ENCODE measurements at places on chromosomes 1 and 21.
A peak's percentile ranks its signal among the peaks of the same experiment; 100 is the strongest.

DNA sequence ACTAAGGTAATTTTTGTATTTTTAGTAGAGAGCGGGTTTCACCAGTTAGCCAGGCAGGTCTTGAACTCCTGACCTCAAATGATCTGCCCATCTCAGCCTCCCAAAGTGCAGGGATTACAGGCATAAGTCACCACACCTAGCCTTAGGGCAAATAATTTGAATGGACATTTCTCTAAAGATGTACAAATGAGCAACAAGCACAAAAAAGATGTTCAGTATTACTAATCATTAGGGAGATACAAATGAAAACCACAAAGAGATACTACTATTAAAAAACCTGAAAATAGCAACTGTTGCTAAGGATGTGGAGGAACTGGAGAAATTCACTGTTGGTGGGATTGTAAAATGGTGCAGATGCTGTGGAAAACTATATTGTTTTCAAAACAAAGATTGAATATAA is 79.1 kb downstream of the GABPA start:
- no peak for DNase-seq

GRCh38 chr1:47333578-47333921 is at the start of gene CMPK1:
CMPK1 (plus strand) TSS chr1:47333790; CDS start chr1:47333946, 156 bp downstream.
- DNase-seq, result peak; percentile 51

DNA sequence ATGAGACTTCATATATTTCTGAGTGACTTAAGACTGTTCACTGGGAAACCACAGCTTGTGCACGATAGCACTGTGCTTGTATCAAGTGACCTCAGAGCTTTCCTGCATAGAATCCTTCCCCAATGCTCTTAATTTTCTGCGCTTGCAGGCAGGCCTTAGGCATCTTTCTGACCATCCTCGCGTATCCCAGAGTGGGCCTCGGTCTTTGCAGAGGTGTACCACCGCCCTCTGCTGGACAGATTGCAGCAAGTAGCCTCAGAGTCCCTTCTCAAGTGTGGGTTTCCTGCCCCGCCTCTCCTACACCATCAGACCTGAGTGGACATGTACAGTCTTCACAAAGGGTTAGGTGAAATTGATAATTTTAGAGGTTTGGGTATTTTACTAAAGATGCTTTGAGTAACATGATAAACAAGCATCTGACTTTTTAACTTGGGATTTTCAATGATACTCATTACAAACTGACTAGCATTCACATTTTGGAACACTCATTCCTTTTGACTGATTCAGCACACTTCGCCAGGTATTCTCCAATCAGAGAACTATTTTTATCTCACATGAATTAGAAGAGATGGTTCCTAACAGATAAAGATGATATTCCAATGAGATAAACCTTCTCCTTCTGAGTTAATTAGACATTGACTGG is 246.5 kb upstream of the USP25 start:
- peak; percentile 64 for DNase-seq

DNA sequence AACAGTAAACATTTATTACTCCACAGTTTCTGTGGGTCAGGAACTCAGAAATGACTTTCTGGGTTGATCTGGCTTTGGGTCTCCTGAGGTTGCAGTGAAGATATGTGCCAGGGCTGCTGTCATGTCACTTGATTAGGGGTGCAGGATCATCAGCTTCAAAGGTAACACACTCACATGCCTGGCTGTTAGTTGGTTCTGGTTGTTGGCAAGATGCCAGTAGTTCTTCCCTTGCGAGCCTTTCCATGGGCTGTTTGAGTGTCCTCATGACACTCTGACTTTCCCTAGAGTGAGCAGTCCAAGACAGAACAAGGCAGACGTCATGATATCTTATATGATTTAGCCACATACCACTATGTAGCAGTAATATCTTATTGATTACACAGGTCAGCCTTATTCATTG is 1.8 kb downstream of the SWT1 start:
- no peak for DNase-seq

- DNase-seq, result peak; percentile 11
Measured at GRCh38 chr1:20640183-20640597, 6.9 kb downstream of the PINK1 start.

DNA sequence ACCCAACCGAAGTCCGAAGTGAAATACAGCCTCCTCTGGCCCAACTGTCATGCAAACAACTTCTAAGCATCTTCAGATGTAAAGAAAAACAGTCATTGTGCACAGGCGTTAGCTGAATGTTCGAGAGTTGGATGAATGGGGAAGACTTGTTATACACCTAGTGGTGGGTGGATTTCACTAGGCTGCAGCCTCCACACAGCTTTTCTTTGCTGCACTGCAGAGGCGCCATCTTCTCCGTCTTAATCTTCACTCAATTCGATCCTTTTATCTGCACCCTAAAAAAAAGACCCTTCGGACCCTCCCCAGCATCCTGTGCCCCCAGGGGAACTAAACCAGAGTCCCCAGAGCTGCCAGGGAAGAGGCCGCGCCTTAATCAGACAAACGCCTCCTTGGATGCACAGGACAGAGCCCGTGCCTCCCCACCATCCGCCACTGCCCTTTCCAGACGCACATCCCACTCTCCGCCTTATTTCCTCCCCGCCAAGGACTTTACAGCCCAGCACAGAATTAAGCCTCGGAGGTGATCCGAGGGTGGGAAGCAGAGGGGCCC is 1.4 kb downstream of the APP start:
- peak; percentile 57 for DNase-seq

GRCh38 chr1:68409426-68409825 is 40.3 kb downstream of the RPE65 start:
- DNase-seq, result no peak

GRCh38 chr1:61233121-61233660 is 150.8 kb downstream of the NFIA start:
- no peak for DNase-seq

GRCh38 chr1:48114596-48115382 is 107.7 kb upstream of the SLC5A9 start:
- DNase-seq, result no peak

DNA sequence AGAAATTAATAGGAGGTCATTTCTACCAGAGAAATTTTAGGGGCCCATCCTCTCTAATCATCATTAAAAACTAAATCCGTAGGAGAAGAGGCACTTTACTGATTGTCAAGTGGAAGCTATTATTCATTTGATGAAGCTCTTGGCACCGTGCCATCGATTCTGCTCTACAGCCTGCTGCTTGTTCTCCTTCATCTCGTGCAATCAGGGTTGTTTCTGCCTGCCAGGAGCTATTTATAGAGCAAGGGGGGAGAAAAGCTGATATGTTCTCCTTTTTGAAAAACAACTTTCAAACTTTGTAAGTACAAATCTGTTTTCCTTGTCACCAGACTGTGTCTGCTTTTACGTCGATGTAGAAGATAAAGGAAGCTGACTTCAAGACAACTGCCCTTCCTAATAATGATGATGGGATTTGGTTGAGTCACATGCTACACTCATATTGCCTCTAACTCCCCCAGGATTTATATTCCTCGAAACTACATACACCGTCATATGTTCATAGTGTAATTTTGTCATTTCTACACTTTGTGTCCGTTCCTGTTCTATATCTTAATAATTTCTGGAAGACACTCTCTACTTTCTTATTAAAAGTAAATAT is 169.6 kb upstream of the LHX8 start:
- no peak for DNase-seq

DNA sequence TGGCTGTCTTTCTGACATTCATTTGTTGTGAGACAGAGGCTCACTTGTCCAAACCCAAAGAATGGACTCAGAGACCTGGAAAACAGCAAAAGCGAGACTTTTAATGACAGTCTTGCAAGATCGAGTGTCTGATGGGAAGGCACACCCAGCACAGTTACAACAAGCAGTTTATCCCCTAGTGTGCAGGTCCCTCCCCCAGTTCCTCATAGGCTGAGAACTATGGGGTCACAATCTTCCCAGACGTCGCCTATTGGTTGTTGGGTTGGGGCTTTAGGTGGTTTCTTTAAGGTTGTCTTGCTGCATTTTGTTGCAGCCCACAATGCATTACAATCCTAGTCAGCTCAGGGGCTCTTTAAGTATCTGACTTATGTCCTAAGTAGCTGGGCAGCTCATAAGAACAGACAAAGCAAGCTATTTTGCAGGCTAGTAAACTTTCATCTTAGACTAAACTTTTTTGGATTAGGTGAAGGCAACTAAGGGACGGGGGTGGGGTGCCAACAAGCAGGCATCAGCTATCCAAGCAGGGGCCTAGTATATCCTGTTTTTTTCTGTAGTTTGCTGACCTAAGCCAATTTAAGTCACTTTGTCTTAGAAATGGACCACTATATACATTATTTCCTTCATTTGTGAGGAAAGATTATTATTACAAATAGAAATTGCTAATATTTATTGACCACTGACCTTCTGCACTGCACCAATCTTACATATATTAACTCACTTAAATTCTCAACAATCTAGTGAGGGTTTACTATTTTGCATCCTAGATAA is 151.8 kb downstream of the SETD4 start:
- no peak for DNase-seq

- DNase-seq, result no peak
Measured at GRCh38 chr1:66705110-66705509, 47.1 kb upstream of the DYNLT5 start.

GRCh38 chr1:94908190-94908589 is 18.7 kb downstream of the CNN3 start:
- DNase-seq, result no peak

DNA sequence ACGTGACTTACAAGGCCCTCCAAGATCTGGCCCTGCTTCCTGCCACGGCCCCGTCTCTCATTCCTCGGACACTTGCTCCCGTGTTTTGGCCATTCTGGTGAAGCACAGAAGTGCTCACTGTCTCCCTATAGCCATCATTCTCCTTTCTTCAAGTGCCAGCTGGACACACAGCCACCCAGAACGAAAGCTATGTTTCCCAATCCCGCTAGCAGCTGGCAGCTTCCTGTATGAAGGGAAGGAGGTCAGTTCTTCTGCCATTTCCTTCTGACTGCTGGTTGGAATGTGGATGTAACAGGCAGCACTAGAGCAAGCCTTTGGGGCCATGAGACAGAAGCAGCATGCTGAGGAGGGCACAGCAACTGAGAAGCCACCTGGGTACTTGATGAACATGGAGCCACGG is 82.8 kb downstream of the TGFBR3 start:
- no peak for DNase-seq

DNA sequence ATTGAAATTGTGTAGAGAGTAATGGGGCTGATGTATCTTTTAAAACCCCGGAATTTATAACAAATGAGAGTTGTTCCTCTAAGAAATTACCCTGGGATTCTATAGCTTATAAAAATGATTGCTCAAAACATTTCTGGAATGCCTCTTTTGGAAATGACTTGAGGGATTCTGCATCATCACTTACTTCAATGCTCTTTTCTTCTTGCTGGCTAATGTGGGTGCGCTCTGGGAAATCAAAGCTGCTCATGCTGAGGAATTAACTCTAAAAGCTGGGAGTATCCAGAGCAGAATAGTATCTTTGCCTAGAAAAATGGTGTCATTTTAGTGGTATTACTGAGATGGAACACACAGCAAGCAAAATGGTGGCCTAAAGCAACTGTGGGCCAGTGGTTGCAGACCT is 23.0 kb upstream of the TBX15 start:
- DNase-seq, result no peak

- no peak for DNase-seq
Measured at GRCh38 chr1:197976368-197976767, 59.2 kb downstream of the LHX9 start.

- DNase-seq, result no peak
Measured at GRCh38 chr21:33089395-33090119, 19.6 kb downstream of the OLIG1 start.

- DNase-seq, result peak; percentile 48
Measured at GRCh38 chr1:173405834-173406233, 71.3 kb upstream of the PRDX6 start.

- no peak for DNase-seq
Measured at GRCh38 chr1:104671684-104672353, 922.1 kb downstream of the AMY1C start.

GRCh38 chr1:205284420-205285144 is 37.0 kb downstream of the NUAK2 start:
- DNase-seq, result peak; percentile 77

DNA sequence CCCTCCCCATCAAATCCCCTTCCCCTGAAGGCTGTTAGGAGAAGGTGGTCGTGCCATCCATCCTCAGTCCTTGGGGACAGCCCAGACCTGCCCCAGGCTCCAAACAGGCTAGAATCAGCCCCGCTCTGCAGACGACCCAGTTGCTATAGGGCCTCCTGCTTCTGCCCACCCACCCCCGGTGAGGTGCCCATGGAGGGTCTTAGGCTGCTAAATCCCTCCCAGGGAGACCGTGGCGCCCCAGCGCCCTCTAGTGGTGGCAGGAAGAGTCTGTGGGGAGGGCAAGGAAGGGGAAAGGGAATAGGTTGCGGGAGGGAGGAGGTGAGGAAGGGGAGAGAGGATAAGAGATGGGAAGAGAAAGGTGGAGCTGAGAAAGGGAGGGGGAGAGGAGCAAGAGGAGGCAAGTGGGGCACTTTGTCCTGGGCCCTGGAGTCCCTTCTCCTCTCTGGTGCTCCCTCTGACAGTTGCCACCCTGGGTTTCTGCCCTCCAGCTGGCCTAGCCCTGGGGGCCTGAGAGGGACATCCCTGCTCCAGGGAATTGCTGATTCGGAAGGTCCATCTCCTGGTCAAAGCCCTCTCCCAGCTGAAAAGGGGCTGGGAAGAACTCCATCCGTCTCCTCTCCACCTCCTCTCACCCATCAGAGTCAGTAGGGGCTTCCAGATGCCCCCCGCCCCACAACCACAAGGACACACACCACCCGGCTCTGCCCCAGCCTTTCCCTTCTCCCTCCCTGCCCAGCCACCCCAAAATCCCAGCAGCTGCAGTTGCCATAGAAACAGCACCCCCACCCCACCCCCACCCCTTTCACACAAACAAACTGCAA is 55.4 kb downstream of the CAMK2N1 start:
- no peak for DNase-seq

DNA sequence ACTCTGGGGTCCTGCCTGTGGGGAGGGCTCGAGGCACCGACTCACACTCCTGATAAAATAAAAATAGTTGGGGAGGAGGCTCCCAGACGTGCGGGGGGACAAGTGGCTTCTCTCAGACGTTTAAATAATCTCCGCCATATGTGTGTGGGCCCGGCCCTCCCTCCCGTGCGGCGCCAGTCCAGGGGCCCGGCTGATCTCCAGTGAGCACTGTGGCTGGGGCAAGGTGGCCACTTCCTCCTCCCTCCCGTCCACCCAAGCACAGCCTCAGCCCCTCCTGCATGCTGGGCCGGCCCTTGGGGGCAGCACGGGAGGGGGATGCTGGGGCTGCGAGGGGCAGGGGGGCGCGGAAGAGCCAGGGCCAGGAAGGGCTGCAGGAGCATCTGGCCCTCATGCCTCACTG is 4.0 kb upstream of the PLCH2 start:
- DNase-seq, result no peak

- no peak for DNase-seq
Measured at GRCh38 chr1:93842750-93843500, 36.1 kb downstream of the DNTTIP2 start.

DNA sequence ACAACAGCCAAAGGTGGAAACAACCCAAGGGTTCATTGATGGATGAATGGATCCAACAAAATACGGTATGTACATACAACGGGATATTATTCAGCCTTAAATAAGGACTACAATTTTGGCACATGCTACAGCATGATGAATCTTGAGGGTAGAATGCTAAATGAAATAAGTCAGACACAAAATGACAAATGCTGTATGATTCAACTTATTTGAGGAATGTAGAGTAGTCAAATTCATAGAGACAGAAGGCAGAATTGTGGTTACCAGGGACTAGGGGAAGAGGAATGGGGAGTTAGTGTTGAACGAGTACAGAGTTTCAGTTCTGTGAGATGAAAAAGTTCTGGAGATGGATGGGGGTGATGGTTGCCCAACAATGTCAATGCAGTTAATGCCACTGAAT is 118.0 kb upstream of the PAXBP1 start:
- no peak for DNase-seq

Measured in amniotic stem cell (primary cell).